ENCODE measurements at places on chromosomes 3 and 15.

DNA sequence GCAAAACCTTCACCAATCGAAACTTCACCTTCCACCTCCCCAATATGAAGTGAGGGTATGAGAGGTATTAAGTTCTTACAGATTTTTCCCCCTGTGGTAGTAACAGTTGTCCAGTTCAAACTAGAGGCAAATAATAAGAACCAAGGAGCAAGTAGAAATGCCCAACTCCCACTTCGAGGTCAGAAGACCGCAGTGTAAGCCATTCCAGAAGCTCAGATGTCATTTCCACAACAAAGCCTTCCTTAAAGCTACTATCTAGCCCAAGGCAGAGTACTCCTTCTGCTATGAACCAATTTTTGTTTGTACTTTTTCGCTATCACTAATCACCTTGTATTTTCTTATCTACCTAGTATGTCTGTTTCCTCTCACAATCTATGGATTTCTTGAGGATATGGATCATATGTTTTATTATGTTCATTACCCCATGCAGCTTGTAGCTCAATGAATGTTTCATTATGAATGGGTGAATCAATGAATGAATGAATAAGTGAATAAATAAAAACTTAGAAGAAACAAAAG, 235.7 kb upstream of the KCNMB2 start:
- no peak for DNase-seq

DNA sequence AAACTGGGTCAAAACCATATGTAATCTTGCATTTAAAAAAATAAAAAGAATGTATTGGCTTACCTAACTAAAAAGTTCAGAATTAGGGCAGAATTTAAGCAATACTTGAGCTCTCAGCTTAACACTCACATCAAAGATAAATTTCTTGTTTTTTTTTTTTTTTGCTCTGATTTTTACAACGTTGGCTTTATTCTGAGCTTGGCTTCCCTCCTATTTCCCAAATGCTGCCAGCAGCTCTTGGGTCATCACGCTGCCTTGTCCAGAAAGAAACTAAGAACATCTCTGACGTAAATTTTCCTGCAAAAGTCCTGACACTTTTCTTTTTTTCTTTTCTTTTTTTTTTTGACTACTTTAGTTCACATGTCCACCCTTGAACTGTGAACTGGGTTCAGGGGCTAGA, 150.6 kb upstream of the TGFBR2 start:
- no peak for DNase-seq

GRCh38 chr15:88538972-88539371, 7.5 kb downstream of the DET1 start:
- no peak for DNase-seq

- peak; percentile 55 for DNase-seq
Measured at GRCh38 chr15:77083381-77084160, 12.7 kb upstream of the TSPAN3 start.

DNA sequence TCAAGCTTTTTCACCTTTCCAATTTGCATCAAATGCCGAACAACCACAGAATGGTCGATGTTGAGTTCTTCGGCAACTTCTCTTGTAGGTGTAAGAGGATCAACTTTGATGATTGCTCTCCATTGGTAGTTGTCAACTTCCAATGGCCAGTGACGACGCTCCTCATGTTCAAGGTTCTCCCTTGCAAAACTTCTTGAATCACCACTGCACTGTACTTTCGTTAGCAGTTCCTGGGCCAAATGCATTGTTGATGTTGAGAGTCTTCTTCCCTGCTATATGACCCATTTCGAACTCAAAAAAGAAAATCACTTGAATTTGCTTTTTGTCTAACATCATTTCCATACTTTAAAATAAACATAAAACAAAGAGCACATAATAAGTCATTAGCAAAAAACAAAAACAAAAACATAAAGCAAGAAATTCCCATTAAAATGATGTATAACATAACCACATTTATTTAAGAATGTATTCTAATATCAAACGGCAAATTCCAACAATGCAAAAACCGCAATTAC, 71.2 kb upstream of the AP4E1 start:
- no peak for DNase-seq

DNA sequence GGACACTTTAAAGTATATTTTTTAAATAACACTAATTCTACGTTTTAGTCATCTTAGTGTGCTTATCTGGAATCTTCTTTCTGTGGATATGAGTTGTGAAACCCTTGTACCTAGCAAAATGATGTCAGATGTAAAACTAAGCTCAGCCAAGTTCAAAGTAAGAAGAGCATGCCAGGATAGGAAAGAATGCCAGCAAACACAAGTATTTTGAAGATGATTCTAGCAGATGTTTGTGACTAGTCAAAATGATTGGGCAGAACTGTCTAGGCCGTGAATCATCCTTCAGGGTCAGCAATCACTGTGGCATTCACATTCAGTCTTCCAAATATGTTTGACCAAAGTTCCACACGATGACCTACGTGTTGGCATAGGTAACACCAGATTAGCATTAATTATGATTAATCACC, 5.4 kb upstream of the PLOD2 start:
- DNase-seq, result no peak

- no peak for DNase-seq
Measured at GRCh38 chr3:182914341-182914740, 66.0 kb downstream of the DCUN1D1 start.

DNA sequence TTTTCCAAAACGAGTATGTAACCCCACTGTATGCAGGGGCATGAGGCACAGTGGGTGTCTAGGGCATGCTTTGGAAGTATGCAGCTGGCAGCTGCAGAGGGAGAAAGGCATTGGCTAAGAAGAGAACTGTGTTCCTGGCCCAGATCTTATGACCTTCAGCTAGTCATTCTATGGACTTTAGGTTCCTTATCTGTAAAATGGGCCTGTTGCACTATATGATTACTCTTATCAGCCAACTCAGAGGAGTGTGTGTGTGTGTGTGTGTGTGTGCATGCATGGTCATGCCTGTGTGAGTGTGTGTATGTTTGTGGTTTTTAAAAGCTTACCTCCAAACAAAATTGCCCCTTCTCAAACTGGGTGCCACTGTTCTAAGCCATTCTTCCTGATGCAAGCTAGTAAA, 27.4 kb upstream of the CHST2 start:
- DNase-seq, result no peak

- DNase-seq, result no peak
Measured at GRCh38 chr3:186513386-186513785, 30.8 kb downstream of the CRYGS start.

DNA sequence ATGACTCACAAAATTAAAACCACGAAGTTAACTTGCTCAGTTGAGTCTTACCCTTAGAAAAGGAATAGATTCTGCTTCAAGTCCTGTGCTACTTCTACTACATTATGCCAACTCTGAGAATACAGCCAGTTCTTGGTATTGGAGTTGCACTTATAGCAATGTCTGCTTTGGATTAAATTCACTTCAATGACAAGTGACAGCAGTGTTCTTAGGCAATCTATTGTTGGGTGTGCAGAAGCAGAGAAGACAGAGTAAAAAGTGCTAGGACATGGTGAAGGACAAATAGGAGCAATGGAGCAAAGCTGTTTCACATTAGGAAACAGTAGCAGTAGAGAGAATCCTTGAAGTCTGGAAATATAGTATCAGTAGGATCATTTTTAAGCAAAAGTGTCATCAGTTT, 713.1 kb downstream of the SI start:
- DNase-seq, result no peak

GRCh38 chr3:134840459-134840858, 45.4 kb downstream of the EPHB1 start:
- no peak for DNase-seq

DNA sequence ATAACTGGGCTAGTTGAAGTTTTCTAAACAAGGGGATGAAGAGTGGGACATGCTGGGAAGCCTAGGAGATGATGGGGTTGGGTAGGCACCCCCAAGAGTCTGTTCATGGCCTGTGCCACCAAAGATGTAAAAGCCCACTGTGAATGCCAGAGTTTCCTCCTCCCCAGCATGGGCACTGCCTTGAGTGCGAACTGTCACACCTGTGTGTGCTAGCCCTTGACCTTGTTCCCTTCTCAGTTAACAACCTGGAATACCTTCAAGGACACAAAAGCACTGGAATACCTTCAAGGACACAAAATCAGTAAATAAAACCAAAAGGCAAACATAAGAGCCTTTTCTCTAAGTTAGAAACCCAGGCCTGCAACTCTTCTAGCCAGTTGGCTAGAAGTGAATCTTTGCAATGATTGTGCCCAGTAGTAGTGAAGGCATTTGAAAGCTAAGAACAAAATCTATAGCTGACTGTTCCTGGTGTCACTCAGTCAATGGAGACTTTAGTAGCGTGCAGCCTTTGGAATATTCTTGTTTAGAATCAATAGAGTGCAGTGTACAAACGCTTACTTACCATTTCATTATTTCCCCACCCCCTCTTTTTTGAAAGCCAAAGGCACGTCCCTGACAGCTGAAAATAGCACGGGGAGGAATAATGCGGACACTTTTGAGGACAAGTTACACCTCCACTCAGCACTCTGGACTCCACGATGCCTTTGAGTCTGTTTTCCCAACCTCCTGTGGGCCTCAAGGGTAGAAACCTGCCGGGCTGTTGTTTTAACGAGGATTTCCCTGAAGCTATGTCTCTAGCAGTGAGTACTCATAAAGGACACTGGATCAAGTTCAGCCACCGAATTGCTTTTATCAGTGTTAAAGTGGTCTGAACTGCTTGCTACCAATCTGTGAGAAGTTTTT, 24.2 kb downstream of the PSMD6 start:
- DNase-seq, result no peak

DNA sequence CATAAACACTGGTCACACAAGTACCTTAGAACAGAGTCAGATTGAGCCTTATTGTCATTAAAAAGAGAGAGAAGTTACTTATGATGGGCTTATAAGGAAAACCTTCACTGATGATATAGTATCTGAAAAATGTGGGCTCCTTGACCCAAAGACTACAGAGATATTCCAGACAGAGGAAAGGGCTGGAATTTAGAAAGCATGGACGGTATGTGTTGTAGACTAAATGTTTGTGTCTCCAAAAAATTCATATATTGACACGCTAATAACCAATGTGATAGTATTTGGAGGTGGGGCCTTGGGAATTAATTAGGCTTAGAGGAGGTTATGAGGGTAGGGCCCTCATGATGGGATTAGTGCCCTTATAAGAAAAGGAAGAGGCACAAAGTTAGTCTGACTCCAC, 61.0 kb upstream of the DAZL start:
- DNase-seq, result no peak

- DNase-seq, result no peak
Measured at GRCh38 chr15:78208887-78209645, 25.3 kb downstream of the ACSBG1 start.

DNA sequence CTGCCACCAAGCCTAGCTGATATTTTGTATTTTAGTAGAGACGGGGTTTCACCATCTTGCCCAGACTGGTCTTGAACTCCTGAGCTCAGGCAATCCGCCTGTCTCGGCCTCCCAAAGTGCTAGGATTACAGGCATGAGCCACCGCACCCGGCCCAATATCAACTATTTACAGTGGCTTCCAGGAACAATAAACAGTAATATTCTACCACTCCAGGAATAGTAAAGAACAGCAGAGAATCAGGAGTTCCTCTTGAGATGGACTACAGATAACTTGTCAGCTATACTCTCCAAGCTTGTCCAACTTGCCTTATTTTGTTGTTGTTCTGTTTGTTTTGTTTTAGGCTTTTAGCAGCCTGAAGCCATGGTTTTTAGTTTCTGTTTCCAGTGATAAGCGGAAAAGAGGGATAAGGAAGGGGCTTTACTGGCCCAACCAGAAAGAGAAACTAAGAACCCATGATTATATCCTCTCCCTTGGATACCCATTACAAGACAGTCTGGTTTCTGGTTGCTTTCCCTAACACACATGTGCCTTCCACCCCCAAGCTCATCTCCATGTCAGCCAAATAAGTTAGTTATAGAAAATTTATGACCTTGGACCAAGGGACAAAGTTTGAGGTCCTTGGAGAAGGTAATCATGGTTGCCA, 36.7 kb downstream of the ARHGEF3 start:
- DNase-seq, result no peak

- DNase-seq, result no peak
Measured at GRCh38 chr3:143035466-143036211, 34.3 kb downstream of the U2SURP start.

DNA sequence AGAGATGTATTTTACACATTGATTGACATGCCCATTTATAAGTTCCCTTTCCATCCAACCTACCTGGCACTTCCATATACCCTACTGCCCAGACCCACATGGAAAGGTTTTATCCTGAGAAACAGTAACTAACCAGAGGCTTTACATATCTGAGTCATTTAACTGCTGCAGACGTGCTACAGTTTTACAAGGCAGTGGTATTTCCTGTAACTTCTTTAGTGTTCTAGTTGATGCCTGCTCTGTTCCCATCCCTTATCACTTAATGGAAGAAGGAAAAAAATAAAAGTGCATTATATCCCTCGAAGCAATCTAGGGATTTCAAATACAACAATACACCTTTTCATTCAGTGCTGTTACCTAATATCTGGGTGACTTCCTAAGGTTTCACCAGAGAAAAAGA, 107.1 kb downstream of the TMCO5A start:
- no peak for DNase-seq

DNA sequence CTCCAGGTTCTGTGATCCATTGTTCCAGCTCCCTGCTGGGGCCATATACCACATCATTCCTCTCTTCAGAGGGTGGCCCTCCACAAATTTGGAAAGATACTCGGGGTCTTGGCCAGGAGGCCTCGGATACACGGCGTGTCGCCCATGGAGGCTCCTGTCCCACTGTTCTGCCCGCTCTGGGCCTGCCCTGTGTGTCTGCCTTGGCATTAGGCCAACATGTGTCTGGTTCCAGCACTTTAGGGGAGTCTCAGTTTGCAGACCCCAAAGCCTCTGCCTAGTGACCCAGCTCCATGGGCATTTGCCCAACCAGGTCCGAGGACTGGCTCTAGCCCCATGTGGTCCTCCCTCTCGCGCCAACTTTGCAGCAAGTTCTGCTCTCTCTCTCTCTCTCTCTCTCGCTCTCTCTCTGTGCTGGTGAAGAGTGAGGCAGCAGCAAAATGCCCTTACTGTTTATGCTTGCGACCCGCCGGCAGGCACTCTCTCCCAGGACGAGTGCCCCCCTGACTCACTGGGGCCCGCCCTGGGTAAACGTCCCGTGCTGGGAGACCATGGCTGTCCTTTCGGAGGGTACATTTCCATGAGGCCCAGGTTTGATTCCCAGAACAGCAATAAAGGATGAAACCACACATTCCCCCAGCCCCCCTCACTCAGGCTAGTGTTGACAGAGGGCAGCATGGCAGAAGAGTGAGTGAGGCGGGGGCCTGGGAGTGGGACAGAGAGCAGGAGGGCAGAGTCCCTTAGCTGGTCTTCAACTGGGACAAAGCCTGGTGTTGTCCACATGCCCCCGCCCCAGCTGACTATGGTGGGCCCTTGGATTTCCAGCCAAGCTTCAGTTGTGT, 77.9 kb downstream of the ISG20 start:
- DNase-seq, result no peak

DNA sequence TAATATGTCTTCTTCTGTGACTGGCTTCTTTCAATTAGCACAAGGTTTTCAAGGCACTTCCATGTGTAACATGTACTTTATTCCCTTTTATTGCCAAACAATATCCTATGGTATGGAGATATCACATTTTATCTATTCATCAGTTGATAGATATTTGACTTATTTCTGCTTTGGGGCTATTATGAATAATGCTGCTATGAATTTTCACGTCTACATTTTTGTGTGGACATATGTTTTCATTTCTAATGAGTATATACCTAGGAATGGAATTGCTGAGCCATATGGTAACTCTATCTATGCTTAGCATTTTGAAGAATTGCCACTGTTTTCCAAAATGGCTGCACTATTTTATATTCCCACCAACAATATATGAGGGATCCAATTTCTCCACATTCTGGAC, 3.6 kb upstream of the AGTR1 start:
- no peak for DNase-seq
